AG20443 (cell line): ENCODE measurements at places on chromosomes 12 and 14.

GRCh38 chr12:52317468-52318052, 3.6 kb downstream of the KRT83 start:
- DNase-seq, result no peak

- DNase-seq, result no peak
Measured at GRCh38 chr14:68574906-68575305, 218.0 kb downstream of the ZFP36L1 start.

- DNase-seq, result no peak
Measured at GRCh38 chr12:66003951-66004350, 126.6 kb downstream of the LLPH start.

DNA sequence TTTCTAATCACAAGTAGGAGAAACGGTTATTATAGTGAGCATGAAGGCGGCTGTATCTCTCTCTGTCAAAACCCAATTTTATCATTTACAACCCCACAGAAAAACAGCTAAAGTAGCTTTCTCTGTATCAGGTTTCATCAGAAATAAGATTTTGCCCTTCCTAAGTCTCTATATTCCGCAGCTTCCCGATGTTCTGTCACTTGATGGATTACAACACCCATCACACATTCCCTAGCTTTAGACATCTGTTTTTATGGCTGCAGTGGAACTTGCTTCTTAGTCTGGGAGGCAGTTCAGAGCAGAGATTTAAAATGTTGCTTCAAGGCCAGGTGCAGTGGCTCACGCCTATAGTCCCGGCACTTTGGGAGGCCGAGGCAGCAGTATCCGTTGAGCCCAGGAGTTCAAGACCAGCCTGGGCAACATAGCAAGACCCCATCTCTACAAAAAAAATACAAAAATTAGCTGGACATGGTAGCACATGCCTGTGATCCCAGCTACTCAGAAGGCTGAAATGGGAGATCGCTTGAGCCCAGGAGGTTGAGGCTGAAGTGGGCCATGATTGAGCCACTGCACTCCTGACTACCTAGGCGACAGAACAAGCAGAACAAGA, 27.6 kb upstream of the FOXN3 start:
- DNase-seq, result no peak

GRCh38 chr12:63955831-63956666, 111.5 kb downstream of the SRGAP1 start:
- DNase-seq, result peak; percentile 34

- no peak for DNase-seq
Measured at GRCh38 chr14:32667287-32667686, 271.4 kb upstream of the NPAS3 start.

- no peak for DNase-seq
Measured at GRCh38 chr12:100632445-100632892, 59.0 kb downstream of the GAS2L3 start.

GRCh38 chr12:49673446-49674317, 33.5 kb downstream of the FMNL3 start:
- DNase-seq, result peak; percentile 97

GRCh38 chr12:55741931-55742680, 816 bp upstream of the GDF11 start:
- no peak for DNase-seq

DNA sequence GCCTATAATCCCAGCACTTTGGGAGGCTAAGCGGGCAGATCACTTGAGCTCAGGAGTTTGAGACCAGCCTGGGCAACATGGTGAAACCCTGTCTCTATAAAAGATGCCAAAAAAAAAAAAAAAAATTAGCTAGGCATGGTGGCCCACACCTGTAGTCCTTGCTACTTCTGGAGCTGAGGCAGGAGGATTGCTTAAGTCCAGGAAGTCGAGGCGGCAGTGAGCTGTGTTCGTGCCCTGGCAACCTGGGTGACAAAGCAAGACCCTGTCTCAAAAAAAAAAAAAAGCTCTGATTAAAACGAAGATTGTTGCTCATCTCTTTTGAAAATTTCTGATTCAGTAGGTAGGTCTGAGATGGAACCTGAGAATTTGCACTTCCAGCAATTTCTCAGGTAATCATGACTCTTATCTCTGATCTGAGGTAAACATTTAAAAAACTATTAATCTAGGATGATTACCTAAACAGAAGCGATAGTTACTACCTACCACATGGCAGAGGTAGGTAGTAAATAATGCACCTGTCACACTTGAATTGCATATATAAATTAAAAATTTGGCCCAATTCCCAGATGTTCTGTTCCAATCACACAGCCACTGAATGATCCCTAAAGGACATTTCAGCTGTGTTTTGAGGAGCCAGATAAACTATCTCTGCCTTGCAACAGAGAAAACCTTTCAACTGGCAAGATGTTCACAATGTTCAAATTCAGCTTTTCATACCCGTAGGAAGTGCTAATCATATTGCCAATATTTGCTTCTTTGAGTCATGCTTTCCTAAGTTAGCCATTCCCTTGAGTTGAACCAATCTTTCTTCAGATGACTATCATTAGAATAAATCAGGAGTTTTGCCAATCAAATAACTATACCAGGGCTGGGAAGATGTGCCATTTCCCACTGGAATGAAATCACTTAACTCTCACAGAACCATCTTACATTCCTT, 4.2 kb upstream of the TEP1 start:
- DNase-seq, result no peak

- DNase-seq, result peak; percentile 75
Measured at GRCh38 chr14:32252030-32252670, 49.1 kb upstream of the RNU6-8 start.

GRCh38 chr12:45483571-45483970, 245.9 kb upstream of the ARID2 start:
- no peak for DNase-seq
